ENCODE measurements at places on chromosomes 1 and 21.

- no peak for DNase-seq
These were observed 108.7 kb downstream of the TSEN15 start for GRCh38 chr1:184160236-184160635.

DNA sequence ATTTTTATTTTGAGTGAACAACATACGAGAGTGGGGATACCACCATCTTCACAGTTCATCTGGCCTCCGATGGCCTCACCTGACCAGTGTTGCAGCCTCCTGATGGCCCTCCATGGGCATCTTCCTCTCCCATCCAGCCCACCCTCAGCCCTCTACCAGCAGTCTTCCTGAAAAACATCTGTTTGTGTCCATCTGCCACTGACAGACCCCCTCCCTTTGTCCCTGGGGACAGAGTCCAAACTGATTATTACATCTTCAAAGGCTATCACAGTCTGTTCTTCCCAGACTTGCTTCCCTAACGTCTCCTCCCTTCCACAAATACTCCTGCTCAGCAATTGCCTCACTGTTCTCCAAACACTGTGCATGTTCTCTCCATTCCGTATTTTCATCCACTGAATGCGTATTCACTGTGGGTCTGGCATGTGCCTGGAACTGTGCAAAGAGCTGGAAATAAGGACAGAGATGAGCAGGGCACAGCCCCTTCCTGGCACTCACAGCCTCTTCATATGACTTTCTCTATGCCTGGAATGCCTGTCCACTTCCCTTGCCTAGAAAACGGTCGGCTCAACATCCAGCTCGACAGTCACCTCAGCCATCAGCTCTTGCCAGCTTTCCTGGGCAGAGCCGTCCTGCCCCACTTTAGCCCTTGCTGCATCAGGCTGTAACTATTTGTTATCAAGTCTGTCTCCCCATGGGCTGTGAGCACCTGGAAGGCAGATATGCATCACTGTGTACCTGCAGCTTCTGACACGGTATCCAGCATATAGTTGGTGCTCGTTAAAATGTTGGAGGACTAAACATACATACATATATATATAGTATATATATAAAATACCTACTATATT is 8.3 kb upstream of the ATF3 start:
- DNase-seq = no peak

GRCh38 chr21:43944078-43944633 is 68.0 kb upstream of the TRAPPC10 start:
- DNase-seq = no peak

GRCh38 chr1:20928146-20928545 is 141.0 kb upstream of the HP1BP3 start:
- DNase-seq = no peak

- no peak for DNase-seq
These were observed 4.3 kb upstream of the CCDC27 start for GRCh38 chr1:3747903-3748302.

DNA sequence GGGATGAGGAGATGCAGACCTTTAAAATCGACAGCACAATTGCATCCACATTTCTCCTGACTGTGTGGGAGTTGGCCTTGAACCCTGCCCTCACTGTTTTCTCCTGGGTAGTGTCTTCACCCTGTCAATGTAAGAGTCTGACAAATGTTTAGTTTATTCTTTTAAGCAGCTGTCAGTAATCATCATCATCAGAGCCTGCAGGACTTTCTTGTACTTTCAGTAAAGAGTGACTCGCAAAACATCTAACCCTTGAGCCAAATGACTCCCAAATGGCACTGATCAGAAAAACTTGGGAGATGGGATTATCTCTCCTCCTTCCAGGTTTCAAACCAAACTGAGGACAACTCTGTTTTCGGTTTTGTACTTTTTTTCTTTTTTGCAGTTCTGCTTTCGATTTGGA is 460.2 kb downstream of the KIF26B start:
- no peak for DNase-seq

DNA sequence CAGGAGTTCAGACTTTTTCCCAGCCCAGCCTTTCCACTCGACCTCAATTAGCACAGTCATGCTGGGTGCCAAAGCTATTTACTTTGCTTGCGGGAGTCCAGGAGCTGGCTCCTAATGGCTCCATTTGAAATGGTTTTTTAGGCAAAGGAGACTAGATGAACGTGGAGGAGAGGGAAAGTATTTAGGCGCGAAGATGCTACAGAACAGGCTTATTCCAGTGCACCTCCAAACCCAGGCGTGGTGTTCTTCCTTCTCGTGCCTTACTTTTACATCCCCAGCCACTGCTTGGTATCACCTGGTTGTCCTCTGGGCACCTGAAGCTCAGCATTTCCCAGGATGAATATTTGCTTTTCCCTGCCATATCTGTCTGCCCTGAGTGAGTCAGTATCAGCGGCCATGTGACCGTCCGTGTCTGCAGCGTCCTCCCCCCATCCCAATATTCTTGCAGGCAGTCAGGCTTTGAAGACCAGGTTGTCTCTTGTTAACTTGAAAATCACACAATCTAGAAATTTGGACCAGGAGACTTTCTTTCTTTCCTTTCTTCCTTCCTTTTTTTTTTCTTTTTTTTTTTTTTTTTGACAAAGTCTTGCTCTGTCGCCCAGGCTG is 198.5 kb downstream of the DYRK1A start:
- peak; percentile 26 for DNase-seq

GRCh38 chr1:56631901-56632300 is 13.2 kb upstream of the PRKAA2 start:
- DNase-seq = no peak

DNA sequence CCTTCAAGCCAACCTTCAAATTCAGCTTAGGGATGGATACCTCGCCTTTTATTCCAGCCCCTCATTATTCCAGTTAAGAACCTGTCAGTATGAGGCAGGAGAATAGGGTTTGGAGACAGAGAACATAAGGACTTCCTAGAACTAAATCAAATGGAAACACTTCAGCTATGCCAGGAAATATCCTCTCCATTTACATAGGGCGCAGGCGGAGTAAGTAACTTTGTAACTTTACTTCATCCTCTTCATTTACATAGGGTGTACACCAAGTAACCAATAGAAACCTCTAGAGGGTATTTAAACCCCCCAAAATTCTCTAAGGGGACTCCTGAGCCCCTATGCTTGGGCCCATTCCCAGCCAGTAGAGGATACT is 75.4 kb upstream of the ATF3 start:
- DNase-seq = no peak

DNA sequence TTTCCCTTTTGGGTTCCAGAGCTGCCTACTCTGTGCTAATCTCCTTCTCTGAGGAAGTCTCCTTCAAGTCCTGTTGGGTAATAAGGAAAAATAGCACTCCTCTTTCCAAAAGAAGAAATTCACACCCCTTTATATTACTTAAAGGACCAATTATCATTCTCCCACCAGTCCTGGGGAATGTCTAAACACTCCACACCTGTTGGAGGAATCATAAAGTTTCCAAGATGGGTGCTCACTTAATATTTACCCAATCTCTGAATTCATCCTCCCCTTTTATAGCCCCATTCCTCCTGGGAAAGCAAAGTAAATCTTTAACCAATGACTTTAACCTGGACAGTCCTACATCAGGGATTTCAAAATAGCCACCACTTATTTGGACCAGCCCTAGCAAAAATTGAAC is 873.1 kb downstream of the KCNT2 start:
- DNase-seq = no peak

- no peak for DNase-seq
These were observed 144.0 kb downstream of the KIF26B start for GRCh38 chr1:245298781-245299180.

DNA sequence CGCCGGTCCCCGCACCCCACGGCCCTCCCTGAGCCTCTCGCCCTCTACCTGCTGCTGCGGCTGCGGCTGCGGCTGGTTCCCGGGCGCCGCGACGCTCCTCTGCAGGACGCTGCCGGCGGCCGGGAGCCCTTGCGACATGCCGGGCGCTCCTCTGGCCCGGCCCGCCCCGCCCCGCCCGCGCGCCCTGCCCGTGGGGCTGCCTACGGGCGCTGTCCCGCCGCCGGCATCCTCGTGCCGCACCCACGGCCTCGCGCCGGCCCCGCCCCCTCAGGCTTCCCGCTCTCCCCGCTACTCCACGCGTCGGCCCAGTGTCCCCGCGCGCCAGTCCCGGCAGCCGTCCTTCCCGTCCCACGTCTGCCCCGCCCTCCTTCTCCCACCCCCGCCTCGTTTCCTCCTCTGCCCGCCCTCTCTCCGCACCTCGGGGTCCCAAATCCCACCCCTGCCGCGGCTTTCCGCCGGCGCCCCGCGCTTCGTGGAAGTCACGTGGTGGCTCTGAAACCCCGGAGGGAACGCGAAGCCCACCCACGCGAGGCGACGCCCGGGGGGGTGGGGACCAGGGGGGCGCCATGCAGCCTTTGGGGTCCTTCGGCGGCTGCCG is at the start of gene BATF3:
TSS of gene BATF3 (minus strand) at position 216 of the 598 bp plus-strand sequence. CDS start at position 138, 78 bp downstream.
- DNase-seq = peak; percentile 56

DNA sequence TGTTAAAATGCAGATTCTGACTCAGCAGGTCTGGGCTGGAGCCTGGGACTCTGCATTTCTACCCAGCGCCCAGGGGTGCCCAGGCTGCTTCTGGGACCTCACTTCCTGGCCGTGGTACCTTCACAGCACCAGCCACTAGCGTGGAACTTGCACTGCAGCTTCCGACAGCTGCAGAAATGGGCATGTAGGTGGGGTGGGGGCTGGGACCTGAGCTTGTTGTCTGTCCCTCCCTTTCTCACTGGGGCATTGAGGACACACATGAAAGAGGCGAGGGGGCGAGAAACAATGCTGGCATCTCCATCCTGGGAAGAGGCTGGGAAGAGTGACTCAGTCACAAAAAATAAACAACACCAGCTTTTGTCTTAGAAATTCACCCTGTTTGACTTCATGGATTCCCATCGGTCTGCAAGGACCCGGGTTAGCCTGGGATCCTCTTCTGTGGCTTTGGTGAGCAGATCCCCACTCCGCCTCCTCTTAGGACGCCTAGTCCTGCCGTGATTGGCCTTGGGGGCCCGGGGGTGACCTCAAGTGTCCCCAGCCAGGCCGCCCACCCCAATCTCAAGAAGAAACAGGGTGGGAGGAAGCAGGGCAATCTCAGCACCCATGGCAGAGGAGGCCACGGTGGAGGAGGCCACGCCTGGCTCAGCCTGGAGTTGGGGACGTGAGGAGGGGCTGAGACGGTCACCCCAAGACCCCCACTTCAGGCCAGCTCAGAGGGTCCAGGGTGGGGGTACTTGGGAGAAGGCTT is 29.9 kb upstream of the POFUT2 start:
- no peak for DNase-seq

GRCh38 chr1:156838972-156839371 is 19.9 kb downstream of the INSRR start:
- peak; percentile 88 for DNase-seq

- DNase-seq = no peak
These were observed 1.5 kb downstream of the ENTREP3 start for GRCh38 chr1:155253797-155254196.

GRCh38 chr21:44927587-44928461 is 7.1 kb upstream of the ITGB2 start:
- DNase-seq = no peak

DNA sequence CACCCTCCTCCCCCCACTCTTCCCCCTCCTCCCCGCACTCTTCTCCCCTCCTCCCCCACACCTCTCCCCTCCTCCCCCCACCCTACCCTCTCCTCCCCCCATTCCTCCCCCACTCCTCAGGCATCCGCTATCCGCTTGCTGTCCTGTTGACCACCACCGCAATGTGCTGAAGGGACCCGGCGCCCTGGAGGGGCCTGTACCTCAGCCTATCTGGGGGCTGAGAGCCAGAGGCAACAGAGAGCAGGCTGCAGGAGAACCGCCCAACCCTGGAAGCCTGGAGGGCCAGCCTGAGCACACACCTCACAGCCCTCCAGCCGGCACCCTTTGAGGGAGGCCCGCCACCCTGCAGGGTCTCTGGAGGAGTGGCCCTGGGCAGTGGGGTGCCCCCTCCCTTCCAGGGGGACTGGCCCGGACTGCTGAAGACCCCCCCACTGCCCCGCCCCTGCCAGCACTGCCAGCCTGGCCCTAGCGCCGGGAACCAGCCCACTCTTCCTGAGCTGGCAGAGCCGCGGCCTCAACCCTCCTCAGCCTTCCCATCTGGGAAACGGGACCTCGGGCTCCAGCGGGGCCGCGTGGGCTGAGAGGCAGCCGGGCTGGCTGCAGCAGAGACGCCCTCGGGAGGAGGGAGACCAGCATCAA is 1.2 kb downstream of the C1QTNF12 start:
- DNase-seq = no peak

DNA sequence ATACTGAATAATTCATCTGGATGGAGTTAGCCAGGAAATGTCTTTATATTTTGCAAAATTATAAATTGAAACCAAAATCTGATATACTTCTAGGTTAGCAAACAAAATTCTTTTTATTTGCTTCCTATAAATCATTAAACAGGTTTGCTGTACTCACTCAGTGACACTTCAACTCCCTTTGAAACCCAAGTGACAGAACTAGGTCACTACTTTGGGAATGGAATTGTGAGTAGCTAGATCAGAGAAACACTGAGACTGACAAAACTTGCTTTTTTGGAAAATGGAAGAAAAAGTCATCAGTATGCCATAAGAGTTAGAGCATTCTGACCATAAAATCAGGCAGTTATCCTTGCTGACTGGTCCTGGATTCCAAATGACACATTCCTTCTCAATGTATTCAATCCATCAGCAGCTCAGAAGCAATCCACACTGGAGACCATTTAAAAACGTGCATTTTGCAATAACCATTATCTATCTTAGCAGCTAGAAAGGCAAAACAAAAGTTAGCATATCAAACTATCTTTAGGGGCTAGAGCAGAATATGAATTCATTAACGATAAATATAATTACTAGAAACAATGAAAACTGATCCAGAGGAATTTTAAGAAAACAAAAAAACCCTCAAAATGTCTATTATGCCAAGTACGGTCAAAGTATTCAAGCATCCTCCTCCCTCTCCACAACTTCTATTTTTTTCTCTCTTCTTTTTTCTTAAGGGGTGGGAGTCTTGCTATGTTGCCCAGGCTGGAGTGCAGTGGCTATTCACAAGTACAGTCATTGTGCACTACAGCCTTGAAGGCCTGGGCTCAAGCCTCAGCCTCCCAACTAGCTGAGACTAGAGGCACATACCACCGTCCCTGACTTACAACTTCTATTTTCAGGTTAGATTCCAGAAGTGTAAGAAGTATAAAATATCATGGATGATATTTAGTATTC is 60.1 kb downstream of the HNRNPR start:
- no peak for DNase-seq

- DNase-seq = no peak
These were observed 172.6 kb downstream of the PLA2G4A start for GRCh38 chr1:187001198-187001889.

DNA sequence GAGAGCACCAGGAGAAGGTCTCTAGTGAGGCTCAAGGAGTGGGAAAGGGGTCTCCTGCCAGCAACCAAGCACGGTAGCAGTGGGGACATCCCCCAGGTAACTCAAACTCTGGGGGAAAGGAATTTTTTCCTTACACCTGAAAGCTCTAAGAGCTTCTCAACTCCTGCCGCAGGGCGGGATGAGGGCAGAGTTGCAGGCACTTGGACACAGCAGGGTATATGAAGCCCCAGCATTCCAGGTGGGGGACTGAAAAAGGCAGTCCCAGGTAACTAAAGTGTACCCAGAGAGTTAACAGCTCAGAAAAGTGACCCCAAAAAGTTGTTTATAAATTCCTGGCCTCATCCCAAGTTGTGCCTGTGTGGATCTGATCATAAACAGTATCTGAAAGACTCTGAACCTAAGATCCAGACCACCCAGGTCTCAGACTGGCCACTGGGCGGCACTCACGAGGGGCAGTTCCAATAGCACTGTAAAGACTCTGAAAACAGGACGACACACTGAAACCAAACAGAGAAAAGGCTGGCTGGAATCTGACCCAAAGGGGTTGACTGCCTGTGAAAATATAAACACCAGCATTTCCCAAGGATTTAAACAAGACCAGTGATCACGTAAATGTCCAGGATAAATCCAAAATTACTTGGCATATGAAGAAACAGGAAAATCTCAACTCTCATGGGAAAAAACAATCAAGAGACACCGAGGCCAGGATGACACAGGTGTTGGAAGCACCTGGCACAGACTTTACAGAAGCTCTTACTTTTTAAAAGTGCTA is 47.5 kb downstream of the HSF2BP start:
- DNase-seq = peak; percentile 74
